Skeletal muscle cell (primary cell): ENCODE measurements at places on chromosomes 3 and 15.

DNA sequence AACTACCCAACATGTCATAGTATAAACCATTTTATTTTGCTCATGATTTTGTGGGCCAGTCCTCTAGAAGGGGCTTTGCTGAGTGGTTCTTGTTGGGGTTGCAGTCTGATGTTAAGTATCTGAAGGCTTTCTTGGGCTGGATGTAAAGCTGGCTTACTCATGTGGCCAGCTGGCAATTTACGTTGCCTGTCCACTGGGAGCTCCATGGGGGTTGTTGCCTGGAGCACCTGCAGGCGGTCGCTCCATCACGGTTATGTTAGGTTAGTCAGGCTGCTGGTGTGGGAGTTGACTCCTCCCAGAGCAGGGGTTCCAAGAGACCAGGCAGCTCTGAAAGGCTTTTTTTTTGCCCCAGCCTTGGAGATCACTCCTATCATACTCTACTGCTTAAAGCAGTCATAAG lies 98.1 kb downstream of the NR1D2 start:
- DNase-seq, result no peak

DNA sequence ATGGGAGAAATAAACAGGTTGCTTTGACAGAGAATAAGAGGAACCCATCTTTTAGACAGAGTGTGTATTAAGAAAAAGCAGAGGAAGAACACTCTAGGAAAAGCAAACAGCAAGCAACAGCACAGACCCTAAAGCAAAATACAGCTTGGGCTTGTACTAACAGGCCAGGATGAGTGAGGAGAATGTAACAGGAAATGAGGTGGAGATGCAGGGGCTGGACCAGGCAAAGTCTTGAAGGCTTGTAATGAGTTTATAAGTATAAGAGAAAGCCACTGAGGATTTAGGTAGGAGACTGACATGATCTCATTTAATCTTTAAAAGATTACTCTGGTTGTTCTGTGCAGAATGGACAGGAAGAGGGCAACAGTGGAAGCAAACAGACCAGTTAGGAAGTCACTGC lies 4.9 kb downstream of the UBR1 start:
- no peak for DNase-seq

GRCh38 chr3:88034491-88035275 lies 24.1 kb downstream of the CGGBP1 start:
- DNase-seq, result no peak

- DNase-seq, result no peak
Measured at GRCh38 chr15:70835415-70835814, 18.5 kb downstream of the LARP6 start.

DNA sequence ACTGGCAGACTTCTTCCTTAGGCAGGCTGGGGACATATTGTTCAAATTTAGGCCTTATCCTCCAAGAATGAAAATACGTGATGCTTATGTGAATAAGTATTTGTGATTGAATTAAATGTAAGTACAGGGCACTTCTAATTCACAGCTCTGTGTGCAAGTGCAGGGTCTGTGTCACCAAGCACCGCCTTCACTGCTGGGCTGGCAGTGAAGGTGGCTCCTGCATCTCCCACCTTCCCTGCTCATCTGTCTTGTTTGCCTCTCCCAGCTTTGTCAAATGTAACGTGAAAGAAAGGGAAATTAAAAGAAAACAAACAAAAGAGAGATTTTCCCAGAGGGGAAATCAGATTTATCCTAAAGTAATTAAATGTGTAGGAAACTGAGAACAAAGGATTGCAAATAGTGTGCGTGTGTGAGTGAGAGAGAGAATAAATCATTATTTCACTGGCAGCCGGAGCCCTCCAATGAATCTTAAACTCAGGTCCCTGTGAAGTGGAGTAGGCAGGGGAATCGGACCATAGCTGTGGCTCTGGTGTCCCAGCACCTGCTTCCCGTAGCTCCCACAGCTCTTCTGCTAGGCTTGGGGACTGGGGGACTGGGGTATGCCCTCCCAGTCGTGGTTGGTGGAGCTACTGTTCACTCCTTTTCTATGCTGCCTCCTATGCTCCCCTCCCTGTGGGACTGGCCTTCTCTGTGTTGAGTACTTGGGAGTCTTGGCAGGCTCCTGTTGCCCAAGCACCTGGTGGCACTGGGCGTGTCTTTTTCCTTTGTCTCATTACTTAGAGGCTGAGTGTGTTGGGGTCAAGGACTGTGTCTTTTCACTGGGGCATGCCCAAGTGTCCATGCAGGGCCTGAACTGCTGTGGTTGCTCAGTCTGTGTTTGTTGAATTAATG lies 222.2 kb downstream of the EPHB1 start:
- no peak for DNase-seq

GRCh38 chr15:80970018-80970657 lies 19.5 kb downstream of the MESD start:
- DNase-seq, result no peak

- no peak for DNase-seq
Measured at GRCh38 chr3:32481791-32482631, 20.6 kb downstream of the CMTM6 start.

- DNase-seq, result no peak
Measured at GRCh38 chr3:134655706-134656105, 4.9 kb upstream of the KY start.
